Tongue (tissue), 3 donors: ENCODE measurements at places on chromosomes 4 and X. TPM values are rescaled to one million over a fixed set of nuclear protein-coding genes. Genes with fewer than 3 reads are reported as not detected.
A peak's percentile ranks its signal among the peaks of the same experiment; 100 is the strongest.

DNA sequence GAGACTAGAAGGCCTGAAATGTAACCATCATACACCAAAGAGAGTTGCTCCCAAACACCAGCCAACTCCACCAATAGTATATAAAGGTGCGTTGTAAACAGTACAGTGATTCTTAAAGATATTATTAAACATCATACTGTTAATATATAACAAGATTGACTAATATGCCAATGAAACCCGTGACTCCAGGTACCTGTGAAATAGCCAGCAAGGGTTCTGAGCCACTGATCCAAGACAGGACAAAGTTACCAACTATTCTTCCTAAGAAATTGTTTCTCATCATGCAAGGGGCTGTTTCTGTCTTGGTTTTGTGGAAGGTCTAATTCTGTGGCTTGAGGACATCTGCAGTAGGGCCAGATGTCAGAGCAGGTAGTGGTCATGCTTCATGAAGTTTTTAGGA is 47.2 kb downstream of the FHL1 start:
- no peak for DNase-seq

GRCh38 chr4:13673167-13673566 is 45.6 kb upstream of the BOD1L1 start:
- no peak for DNase-seq

DNA sequence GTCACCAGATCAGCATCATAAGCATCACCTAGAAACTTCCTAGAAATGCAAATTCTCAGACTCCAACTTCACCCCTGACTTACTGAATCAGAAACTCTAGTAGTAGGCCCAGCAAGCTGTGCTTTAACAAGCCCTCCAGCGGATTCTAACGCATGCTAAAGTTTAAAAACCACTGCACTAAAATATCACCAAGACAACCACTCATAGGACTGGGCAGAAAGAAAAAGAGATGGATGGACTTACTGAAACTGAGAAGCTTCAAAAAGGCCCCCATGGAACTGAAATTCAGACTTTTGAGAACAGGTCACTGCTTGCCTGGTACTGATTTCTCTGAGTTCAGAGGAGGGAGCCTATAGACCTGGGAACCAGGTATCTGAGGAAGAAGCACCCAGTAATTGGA is 40.1 kb downstream of the FAM241A start:
- no peak for DNase-seq

DNA sequence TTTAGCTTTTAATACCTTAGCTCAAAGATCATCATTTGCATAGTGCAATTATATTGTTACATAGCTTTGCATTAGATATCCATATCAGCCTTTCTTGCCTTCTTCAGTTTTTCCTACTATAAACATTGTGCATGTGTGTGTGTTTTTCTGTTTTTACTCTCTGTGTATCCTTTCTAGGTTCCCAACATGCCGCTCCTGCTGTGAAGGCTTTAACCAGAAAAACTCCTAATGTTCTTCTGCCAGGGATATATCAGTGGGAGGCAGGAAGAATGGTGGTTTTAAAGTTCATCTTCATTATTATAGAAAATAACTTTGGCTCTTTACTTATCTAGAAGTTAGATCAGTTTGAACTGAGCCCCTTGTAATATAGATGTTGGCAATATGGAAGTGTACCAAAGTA is 61.2 kb downstream of the CPE start:
- no peak for DNase-seq

GRCh38 chr4:55399581-55399980 is 3.8 kb downstream of the TMEM165 start:
- no peak for DNase-seq

DNA sequence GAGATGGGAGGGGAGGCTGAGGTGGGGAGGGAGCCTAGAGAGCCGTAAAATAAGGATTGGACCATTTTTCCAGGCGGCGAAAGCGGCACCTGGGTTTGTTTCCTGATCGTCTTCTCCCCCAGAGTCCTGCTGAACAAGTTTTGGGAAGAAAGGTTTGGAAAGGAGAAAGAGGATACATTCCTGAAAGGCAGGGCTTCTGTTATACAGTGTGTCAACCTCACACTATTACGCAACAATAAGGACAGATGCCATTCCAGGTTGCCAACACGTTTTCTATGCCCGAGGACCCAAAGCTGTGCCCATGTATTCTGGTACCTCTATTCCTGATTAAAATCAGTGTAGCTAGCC is 658 bp downstream of the SCOC start:
- no peak for DNase-seq

GRCh38 chr4:150033901-150034300 is 44.3 kb upstream of the DCLK2 start:
- peak; percentile 78 for DNase-seq

DNA sequence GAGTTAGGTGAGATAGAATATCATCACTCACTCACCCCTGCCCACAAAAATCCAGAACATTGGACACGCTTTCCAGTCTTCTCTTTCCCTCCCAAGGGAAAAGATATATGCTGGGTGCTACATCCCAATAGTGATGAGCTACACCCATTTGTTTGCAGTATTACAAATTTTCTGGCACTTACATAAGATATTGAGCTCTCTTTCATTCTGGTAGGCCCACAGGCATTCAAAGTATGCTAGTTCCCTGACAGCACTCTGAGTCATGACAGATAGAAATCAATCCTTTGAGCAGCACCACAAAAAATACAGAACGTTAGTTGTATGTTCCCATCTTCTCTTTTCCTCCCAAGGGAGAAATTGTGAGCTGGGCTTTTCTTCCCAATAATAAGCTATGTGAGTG is 477.6 kb upstream of the GRID2 start:
- DNase-seq: no peak

DNA sequence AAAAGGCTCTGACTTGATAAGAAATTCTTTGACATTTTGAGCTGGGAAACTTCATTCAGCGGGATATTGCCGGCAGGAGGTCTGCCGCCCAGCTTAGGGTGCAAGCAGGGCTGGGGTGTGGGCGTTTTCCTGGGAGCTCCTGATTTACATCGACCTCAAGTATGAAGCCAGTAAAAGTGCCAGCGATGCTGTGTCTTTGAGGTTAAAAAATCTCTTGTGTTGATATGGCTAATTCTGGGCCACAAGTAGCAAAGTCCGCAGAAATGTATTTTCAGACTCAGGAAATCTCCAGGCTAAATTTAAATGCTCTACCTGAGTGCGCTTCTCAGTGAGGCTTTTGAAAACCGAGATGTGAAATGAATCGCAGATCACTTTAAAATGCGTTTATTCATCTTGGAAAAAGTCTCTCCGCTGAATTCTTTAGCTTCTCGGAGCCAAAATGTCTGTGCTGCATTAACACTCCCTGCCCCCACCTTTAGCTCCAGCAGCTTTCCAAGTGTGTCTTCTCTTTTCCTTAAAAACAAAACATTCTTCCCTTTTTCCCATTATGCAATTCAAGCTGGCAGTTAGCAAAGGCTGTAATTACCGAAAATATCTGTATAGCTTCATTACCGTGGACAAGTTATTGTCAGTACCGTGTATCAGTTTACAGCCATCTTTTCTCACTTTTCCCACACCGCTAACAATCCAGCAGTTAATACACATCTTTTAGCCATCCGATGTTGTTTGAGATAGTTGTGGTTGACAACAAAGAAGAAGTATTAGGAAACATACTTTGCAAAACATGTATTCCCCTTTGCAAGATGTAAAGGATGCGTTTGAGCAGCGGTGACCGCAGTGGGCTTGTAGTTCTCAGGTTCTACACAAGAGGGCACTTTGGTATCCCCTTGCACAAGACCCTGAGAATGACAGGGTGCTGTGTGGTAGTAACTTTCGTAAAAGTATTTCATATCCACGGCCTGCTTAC is 136.0 kb upstream of the STX18 start:
- peak; percentile 79 for DNase-seq

GRCh38 chr4:185183622-185184281 is 20.0 kb downstream of the CFAP97 start:
- DNase-seq: peak; percentile 96

- DNase-seq: peak; percentile 78
Observed at GRCh38 chr4:184099535-184099966, 118.1 kb downstream of the ENPP6 start.

DNA sequence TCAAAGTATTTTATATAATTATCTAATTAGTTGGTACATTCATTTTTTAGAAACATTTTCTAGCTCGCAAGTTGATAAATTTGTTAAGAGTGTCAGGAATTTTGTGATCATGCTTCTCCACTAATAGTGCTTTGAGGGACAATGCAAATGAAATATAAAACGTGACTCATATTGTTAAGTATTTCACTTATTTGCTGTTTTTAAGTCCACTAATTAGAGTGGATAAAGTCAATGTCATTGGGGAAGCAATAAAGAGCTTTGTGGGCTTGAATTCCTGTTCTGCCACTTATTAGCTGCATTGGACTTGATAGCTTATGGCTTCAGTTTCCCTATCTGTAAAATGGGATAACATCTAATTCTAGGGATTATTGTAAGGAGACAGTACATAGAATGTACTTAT is 26.5 kb upstream of the ANAPC4 start:
- no peak for DNase-seq

DNA sequence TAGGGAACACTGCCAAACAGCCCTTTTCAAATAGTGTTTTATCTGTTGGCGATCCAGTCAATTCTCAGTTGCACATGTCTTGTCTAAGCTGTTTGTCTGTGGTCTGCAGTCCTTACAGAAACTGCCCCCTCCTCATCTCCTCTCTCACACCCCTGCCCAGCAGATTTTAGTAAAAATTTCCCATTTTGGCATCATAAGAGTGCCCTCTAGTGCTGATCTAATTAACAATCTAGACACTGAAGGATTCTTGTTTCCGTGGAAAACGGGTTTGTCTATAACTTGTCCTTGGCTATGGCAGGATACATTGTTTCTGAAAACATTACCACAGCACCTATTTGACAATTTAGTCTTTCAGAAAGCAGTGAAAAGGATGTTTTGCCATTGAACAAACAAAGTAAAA is 227.2 kb upstream of the MBNL3 start:
- DNase-seq: no peak

- no peak for DNase-seq
Observed at GRCh38 chrX:40095583-40096394, 2.0 kb downstream of the BCOR start.

DNA sequence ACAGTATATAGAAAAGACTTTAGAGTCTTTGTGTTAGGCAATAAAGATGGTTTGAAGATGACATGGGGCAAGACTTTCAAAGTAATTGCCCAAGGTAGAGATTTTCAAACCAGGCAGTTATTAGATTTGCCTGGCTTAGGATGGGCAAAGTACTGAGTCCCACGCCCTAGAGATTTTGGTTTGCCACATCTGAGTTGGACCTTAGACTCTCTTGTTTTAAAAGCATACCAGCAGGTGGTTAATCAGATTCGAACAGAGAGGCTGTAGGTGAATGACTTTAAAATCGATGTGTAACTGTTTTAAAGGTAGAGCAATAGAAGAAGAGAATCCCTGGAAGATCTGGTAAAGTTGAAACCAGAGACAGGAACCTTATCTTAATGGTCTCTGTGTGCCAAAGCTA is 121.5 kb downstream of the RAPGEF2 start:
- no peak for DNase-seq

DNA sequence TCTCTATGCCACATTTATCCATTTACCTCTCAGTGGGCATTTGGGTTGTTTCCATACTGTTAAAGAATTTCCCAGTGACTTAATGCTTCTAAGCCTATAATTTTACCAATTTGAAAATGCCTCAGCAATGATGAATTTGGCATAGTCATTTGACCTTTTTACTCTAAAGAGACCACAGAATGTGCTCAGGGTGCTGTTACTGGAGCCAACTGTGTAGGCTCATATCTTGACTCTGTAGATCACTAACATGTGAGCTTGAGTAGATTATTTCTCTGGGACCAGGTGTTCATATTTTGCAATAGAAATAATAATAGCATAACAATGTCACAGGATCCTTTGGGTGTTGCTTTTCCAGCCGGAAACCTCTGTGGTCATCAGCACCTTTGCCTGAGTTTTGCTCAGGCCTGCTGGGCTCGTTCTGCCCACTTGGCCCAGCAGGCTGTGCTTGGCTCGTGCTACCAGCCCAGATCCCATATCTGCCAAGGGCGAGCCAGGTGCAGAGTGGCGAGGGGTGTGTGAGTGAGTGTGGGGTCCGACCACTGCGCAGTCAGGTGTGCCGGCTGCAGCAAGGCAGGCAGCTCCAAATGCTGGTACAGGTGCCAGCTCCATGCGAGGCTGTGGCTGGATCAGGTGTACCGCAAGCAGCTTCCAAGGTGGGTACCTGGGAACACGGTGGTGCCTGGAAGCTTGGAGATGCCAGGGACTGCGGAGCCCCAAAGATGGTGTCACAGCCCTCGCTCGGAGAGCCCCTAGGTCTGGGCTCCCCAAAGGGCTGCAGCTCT is 70.6 kb upstream of the ANK2 start:
- no peak for DNase-seq

EVC gene
- 37.2 TPM for total RNA-seq

ADRA2C gene
- 0.92 TPM for total RNA-seq

TRO gene
- total RNA-seq: 47.0 TPM

HPGD gene
- 16.7 TPM for total RNA-seq

FAM47C gene
- not detected for total RNA-seq

MAGEB10 gene
- not detected for total RNA-seq
